CD4-positive, alpha-beta T cell treated with Interferon alpha-2 for 1 hour (primary cell): ENCODE measurements at places on chromosomes 12 and 14.

- no peak for DNase-seq
Observed at GRCh38 chr14:40248671-40249070, 816.4 kb upstream of the FBXO33 start.

- no peak for DNase-seq
Observed at GRCh38 chr14:101598571-101599233, 37.4 kb downstream of the DIO3 start.

- DNase-seq = no peak
Observed at GRCh38 chr14:92472860-92473259, 40.7 kb upstream of the RIN3 start.

DNA sequence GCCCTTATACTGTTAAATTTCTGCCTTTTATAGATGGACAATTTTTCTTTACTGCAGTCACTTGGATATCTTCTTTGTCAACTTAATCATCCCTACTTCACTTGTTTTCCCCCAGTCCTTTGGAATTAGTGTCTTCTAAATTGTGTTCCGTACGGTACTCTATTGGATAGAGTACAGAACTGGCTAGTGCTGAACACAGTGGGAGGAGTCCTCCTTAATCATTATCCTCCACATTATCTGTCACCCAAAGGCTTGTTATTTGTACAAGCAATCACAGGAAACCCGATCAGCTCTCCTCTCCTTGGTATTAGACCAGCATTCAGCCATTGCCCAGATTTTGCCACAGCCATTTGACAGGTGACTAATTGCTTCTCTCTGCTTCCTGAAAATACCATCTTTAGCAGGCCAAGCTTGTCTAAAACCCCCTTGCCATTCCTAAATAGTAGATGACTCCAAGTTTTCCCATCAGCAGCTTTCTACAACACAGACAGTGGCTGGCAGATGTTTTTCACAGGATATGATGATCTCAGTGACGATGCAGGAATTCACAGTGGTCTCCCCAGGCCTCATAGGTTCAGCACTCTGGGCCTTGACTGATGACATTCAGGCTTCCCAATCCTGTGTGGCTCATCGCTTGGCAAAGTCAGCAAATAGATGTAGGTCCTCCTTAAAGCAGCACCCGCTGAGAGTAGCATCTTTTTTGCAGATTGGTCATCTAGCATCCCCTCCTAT lies 216.0 kb upstream of the RGS6 start:
- no peak for DNase-seq

DNA sequence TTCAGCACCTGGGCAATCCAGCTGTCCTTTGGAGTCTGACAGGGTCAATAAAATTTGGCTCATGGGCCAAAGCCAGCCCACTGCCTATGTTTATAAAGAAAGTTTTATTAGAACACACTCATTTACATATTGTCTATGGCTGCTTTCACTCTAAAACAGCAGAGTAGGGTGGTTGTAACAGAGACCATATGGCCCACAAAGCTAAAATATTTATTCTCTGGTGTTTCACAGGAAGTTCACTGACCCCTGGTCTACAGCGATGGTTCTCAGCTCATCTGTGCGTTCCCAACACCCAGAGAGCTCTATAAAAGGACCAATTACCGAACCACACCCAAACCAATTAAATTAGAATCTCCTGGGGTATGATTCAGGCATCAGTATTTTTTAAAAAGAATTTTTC lies 37.7 kb upstream of the RTRAF start:
- no peak for DNase-seq

- no peak for DNase-seq
Observed at GRCh38 chr14:38743966-38744584, 359.0 kb downstream of the SEC23A start.

- no peak for DNase-seq
Observed at GRCh38 chr14:102606296-102606695, 13.8 kb downstream of the RCOR1 start.

DNA sequence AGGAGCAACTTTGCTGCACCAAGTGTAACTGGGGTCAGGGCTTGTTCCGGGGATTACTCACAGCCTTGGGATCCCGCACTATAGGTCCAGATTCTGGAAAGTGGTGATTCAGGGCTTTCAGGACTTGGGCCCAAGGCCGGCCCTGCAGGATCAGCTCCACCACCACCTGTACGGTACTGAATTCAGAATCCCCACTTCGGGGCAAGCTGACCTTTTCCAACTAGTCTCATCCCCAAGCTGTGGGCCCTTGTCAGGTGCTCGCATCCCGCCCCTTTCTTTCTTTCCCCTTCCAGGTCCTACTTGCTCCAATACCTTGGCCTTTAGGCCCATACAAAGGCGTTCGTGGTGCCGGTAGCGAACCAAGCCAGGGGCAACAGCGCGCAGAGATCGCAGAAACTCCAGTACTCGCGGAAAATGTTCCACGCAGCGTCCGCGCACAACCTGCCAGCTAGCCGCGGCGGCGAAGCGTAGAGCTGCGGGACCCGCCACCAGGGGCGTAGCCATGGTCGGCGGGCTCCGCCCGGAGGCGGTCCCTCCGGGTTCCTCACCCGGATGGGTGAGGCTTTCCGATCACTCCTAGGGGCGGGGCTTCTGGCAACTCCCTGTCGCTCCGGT lies 487 bp downstream of the TINF2 start:
- peak; percentile 95 for DNase-seq

DNA sequence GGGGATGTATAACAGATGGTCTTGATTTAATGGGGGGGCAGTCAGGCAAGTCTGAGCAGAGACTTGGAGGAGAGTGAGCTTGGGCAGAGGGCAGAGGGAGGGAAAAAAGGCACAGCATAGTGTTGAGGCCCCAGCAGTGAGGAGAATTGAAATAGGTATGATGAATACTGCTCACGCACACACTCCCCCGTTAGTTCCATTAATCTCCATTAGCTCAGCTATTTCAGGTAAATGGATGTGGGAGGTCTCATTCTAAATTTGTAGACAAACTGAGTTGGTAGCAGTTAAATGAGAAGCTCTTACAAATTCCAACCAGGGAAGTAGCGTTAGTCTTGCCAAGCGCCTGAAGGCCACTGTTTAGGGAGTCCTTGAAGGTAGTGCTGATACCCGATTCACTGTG lies 66.7 kb upstream of the STON2 start:
- no peak for DNase-seq

- no peak for DNase-seq
Observed at GRCh38 chr14:49424436-49425331, 161.5 kb downstream of the RPS29 start.

DNA sequence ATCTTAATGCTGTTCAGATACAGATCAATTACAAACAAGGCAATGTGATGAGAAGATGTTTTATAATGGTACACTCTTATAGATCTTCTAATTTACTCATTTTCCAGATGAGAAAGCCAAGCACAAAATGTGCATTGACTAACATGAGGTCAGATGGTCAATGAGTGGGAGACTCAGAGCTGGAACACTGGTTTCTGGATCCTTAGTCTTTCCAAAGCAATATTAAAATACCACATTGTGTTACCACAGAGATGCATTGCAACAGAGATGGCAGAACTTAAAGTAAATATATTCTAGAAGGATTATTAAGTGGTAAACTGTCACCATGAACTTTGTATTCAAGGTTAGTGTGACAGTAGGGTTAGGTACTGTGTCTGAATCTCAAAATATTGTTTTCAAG lies 113.6 kb downstream of the SLC15A5 start:
- DNase-seq = no peak

DNA sequence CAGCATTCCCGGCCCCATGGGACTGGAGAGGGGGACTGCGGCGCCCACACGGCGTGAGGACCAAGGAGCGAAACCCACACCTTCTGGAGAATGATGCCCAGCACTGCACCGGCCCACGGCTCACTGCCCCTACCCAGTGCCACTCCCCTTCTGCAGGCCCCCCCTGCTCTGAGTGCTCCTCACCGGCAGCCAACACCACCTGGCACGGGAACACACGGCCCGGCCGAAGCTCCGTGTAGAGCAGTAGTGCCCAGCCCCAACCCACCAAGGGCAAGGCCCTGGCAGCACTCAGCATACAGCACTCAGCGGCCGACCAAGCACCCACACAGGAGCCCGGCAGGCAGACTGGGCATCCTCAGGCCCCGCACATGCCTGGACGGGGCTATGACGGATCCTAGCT lies 13.4 kb downstream of the BTBD6 start:
- no peak for DNase-seq

DNA sequence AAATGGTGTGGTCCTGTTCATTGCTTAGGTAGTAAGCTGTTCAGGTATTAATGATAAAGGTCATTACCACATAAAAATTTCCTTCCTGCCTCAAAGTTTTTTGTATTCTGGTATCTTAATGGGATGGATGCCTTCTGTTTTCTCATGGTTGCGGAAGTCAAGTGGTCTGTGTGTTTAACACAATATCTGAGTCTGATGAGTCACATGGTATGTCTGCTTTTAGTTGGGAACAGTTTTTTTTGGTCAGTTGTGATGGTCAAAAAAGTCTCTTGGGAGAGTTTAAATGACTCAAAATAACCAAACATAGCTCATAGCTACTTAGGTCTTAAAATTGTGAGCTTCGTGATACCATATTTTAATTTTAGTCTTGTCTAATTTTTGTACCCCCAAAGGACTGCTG lies 40.7 kb downstream of the STK38L start:
- no peak for DNase-seq

GRCh38 chr14:99360774-99361595 lies 89.0 kb upstream of the BCL11B start:
- no peak for DNase-seq

DNA sequence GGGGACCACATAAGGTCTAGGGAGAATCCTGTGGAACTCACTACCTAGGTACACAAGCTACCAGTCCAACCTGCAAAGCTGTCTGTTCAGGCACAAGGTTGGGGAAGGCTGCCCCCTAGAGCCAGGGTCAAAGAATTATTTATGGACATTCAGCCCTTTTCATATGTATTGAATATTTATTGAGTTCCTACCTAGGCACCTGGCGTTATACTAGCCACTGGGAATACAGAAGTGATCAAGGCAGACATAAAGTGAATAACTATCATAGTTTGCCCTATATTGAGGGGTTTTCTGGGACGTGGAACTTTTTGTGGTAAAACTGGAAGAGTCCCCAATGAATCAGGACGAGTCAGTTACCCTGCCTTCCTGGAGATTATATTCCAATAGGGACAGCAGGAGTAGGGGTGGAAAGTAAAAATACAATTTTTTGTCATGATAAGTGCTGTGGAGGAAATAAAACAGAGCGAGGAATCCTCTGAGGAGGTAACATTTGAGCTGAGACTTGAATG lies 5.8 kb upstream of the SLC48A1 start:
- DNase-seq = peak; percentile 80

- DNase-seq = no peak
Observed at GRCh38 chr14:105436891-105437722, 17.5 kb downstream of the MTA1 start.

DNA sequence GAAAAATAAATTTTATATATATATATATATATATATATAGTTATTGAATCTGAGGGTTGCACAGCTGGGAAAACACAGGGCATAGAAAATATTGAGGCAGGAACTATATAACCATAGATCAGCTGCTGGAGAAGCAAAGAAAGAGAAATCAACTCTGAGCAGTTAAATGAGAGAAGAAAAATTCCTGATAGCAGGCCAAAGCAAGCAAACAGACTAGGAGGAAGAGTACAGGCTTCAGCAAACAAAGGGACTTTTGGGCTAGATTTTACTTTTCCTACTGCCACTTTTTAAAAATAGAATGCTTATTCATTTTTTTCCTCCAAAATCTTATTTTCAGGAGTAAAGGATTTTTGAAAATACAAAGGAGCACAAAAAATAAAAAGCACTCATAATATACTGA lies 216.0 kb upstream of the PRKD1 start:
- DNase-seq = no peak

- peak; percentile 65 for DNase-seq
Observed at GRCh38 chr12:15534322-15534721, 212.0 kb downstream of the PTPRO start.

- DNase-seq = no peak
Observed at GRCh38 chr12:94872971-94873733, 130.3 kb downstream of the NDUFA12 start.

- no peak for DNase-seq
Observed at GRCh38 chr14:69605738-69606137, 5.7 kb upstream of the SUSD6 start.

DNA sequence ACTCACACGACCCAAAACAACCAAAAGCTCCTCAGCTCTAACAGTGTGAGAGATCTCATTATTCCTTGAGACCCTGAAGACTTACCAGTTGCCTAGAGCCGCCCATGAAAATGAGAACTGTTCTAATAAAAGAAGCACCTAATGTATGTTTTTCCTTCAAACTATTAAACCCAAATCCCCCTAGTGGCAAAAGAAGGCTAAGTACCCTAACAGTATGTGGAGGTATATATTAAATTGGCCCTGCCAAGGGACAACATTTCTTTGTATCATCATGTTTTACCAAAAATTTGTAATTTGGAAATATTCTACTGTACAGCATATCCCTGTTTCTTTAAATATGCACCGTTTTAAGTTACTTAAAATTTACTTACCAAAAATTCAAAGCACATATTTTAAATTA lies 38.0 kb upstream of the PPFIA2 start:
- DNase-seq = no peak

DNA sequence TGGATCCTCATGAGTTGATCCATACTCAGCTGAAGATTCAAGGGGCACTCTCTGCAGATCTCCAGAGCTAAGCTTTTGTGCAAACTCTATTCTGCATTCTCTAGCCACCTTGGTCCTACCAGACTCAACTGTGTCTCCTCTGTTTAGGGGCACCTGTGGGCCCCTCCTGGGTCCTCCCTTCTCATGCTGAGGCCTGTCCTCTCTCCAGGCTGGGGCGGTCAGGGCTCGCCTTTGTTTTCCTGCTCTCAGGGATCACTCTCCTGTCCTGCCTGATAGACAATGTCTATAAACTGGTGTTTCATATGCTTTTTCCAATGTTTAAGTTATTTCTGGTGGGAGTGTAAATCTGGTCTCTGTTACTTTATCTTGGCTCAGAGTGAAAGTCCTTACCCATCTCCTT lies 11.6 kb upstream of the KIF26A start:
- DNase-seq = no peak

DNA sequence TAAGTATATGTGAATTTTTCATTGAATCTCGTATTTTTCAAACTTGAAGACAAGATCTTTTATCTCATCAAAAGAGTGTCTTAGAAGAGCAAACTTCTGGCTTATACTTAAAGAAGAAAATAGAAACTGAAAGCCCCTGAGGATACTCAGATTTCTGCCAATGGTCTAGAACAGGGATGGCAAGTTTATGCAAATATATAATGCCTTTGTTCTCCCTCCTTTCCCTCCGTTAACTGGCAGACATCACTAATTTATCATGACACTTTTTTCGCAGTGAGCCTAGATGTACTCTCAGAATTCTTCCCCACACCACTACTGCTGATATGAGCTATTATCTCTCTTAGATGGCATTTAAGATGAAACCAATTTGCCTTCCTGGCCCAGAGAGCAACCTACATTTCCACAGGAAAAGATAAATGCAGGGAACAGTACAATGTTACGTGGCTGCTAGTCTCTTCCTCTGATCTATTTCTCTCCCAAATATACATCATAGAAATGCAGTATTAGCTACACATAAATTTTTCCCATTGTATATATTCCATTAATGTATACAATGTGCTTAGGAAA lies 40.0 kb upstream of the DAAM1 start:
- DNase-seq = no peak
